EH (cell line): ENCODE measurements at places on chromosomes 16 and 17.

- peak; percentile 81 for DNase-seq
Measured at GRCh38 chr17:61325382-61326073, 74.1 kb upstream of the TBX2 start.

- DNase-seq: no peak
Measured at GRCh38 chr16:17107450-17107849, 363.3 kb downstream of the XYLT1 start.

DNA sequence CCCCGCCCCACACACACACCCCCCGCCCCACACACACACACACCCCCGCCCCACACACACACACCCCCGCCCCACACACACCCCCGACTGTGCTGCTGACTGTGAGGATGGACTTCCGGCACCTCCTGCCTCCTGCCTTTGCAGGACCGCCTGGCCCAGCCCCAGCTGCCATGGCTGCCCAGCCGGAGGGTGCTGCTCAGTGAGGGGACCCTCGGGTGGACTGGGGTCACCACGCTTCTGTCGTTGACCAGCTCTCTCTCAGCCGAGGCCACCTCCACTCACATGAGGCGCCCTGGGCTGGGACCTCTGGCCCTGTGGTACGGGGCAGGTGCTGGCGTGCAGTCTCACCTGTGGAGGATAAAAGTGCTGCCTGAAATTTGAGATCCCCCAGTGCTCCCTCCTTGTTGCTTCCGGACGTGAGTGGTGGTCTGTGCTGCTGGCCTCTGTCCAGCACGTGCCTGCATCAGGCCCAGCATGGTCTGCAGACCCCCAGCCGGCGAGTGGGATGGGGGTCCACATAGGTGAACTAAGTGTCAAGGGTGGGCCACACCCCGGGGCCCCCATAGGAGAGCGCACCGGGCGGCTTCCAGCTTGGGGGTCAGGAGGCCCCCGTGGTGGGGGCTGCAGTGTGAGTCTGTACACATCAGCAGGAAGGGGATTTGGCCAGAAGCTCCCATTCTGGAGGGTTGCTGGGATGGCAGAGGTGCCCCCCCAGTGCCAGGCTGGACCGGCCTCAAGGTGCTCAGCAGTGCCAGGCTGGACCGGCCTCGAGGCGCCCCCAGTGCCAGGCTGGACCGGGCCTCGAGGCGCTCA lies 11.2 kb downstream of the METRNL start:
- DNase-seq: no peak

- DNase-seq: no peak
Measured at GRCh38 chr16:66429290-66429962, 2.3 kb downstream of the BEAN1 start.

- peak; percentile 8 for DNase-seq
Measured at GRCh38 chr17:50588391-50589049, 28.0 kb downstream of the CACNA1G start.

GRCh38 chr17:83052241-83052564 lies 27.2 kb upstream of the METRNL start:
- DNase-seq: no peak

DNA sequence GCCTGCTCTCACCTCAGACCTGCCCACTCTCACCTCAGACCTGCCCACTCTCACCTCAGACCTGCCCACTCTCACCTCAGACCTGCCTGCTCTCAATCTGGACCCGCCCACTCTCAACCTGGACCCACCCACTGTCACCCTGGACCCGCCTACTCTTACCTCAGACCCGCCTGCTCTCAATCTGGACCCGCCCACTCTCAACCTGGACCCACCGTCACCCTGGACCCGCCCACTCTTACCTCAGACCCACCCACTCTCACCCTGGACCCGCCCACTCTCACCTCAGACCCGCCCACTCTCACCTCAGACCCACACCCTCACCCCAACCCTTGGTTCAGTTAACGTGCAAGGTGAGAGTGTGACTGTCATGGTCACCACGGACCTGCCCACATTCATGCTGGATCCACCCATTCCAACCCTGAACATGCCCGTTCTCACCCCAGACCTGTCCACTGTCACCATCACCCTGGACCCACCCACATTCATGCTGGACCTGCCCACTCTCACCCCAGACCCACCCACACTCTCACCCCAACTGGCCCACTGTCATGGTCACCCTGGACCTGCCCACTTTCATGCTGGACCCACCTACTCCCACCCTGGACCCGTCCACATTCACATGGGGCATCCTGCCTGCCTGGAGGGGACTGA lies 31.2 kb upstream of the ENPP7 start:
- no peak for DNase-seq

GRCh38 chr16:1486551-1487390 lies 2.0 kb downstream of the PTX4 start:
- DNase-seq: no peak

DNA sequence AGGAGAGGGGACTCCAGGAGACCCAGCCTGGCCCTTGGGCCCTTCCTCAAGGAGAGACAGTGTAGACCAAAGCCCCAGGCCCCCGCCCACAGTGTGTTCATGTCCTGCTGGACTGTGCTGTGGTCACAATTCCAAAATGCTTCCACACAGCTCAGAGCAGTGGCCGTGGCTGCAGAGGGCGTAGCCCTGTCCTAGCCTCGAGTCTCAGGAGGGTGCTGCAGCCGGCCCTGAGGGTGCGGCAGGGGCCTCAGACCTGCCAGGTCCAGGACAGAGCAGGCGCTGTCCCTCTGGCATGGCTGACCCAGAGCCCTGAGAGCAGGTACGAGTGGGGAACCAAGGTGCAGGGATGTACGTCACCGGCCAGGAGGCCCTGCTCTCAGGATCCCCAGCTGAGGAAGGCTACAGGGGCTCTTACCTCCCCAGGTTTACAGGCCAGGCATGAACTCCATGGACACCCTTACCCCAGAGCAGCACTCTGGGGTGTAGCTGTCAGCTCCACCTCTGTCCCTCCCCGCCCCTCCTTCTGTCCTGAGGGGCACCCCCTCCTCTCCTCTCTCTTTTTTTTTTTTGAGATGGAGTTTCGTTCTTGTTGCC lies 7.3 kb downstream of the DBNDD1 start:
- no peak for DNase-seq

DNA sequence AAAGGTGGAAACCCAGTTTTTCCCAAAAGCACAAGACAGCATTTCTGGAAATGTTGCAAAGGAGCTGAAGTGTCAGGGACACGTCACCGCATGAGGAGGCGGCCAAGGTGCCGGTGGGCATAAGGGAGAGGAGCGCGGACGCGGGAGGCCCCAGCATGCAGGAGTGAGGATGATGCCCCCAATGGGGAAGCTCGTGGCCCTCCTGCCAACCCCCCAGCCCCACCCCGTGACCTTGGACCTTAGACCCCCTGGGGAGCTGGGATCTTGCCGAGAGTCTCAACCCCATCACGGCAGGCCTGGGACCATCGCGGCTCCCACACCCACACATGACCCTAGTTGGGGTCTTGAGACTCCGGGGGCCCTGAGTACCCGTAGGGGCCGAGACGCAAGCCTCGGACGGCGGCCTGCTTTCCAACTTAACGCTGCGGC lies 119.4 kb upstream of the METRNL start:
- DNase-seq: no peak

DNA sequence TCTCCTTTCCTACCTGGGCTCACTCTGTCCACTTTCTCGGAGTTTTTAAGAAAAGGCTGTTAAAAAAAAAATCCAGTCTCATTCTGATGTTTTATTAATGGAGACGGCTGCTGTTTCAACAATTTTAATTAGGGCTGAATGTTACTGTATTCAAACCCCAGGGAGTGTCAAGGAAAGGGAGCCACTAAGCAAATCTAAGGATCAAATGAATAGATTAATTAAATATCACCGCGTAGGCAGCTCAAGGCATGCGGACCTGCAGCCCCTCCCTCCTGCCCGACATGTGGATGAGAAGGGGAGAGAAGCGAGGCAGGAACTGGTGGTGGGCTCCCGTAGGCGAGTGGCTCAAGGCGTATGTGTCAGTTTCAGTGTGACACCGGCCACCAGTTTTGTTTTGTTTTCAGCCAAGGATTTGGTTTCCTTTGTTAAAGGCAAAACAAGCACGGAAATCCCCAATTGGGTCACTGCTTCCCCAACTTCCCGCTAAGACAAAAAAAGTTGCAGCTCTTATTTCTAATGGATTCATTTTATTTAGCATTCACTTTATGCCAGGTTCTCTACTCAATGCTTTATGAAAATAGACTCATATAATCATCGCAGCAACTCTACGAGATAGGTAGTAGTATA lies 110.6 kb downstream of the GP2 start:
- no peak for DNase-seq

GRCh38 chr17:1521086-1521640 lies 4.8 kb upstream of the INPP5K start:
- no peak for DNase-seq

DNA sequence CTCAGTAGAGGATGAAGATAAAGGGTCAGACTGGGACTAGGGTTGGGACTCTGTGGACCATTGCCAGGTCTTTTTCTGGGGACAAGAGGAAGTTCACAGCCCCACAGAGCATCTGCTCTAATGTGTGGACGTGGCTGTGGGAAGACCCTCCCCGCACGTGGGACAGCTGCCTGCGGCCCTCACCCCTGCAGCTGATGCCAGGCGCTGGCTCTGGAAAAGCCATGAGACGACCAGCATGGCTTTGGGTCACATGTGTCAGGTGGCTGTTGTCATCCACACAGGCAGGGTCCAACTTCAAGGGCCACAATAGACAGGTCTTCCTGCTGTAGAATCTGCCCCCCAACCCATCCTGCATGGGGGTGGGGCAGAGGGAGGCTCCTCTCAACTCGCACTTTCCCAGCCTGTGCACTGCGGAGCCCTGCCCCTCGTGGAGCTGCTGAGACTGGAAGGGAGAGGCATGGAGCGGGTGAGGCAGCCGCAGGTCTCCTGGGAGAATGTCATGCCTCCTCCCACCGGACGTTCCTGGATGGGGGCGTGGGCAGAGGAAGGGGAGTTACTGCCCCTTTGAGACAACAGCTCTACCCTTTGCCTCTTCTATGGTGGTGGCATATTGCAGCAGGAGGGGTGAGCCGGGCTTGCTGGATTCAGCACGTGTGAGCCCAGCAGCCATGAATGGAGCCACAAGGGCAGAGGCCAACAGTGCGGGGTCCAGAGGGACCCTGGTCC lies 53.4 kb downstream of the PIMREG start:
- no peak for DNase-seq

GRCh38 chr17:41551365-41551764 lies 20.5 kb downstream of the KRT9 start:
- peak; percentile 47 for DNase-seq

- peak; percentile 30 for DNase-seq
Measured at GRCh38 chr16:29974291-29975133, 844 bp downstream of the TAOK2 start.

DNA sequence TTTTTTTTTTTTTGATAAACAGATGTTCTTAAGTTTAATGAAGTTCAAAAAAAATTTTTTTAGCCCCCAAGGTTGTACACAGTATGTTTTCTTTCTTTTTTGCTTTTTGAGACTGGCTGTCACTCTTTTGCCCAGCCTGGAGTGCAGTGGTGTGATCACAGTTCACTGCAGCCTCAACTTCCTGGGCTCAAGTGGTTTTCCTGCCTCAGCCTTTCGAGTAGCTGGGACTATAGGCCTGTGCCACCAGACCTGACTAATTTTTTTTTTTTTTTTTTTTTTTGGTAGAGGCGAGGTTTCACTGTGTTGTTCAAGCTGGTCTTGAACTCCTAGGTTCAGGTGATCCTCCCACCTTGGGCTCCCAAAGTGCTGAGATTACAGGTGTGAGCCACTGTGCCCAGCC lies 12.8 kb downstream of the ITGAE start:
- DNase-seq: no peak
